Stimulated activated CD8-positive, alpha-beta memory T cell treated with anti-CD3 and anti-CD28 coated beads, Interleukin-2, amount 100 ng/mL, for 1 hour (primary cell): ENCODE measurements at places on chromosomes 7 and 10.
A peak's percentile ranks its signal among the peaks of the same experiment; 100 is the strongest.

DNA sequence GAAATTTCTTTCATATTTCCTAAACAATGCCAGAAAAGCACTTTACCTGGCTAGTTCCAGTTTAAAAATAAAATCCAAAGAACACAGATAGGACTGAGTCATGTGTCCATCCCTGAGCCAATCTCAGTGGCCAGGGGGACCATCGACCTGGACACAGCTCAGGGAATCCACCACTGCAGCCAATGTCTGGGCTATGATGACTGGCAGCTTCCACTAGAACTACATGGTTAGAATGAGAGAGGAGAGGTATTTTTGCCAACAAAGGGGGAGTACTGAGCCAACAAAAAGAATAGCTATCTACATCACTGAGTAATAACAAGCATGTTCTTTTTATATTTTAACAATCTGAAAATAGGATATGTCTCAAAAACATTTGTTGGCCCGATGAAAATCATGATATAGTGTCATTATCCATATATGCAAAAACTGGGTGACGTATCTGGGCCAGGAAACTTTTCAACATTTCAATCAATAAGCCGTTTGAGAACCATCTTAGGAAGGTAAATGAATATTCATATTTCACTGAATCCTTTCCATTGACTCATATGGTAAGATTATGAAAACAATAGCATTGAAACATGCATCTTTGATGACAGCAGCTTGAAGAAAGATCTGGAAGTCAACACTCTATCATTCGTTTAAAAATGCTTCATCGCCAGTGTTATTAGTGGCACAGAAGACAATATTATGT lies 104.0 kb downstream of the TPK1 start:
- DNase-seq, result no peak

- no peak for DNase-seq
Observed at GRCh38 chr10:107340326-107340725, 175.8 kb upstream of the SORCS1 start.

DNA sequence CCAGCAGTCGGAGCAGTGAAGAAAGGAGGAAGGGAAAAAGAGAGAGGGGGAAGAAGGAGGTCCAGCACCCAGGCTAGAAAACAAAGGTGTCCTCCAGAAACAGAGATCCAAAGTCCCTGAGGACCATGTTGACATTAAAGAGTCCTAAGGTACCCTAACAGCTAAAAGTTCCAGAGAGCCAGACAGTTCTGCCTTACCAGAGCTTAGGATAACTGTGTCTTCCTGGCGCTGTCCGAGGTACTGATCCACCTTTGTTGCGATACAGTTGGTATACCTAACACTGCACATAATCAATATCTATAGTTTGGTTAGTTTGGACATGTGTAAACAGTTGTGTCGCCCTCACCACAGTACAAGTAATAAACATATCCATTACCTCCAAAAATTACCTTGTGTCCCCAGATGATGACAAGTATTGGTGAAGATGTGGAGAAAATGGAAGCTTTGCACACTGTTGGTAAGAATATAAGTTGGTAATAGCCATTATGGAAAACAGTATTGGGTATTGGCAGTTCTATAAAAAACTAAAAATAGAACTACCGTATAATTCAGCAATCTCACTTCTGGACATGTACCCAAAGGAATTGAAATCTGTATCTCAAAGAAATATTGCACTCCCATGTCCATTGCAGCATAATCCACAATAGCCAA lies 59.8 kb downstream of the GRID1 start:
- DNase-seq, result no peak

DNA sequence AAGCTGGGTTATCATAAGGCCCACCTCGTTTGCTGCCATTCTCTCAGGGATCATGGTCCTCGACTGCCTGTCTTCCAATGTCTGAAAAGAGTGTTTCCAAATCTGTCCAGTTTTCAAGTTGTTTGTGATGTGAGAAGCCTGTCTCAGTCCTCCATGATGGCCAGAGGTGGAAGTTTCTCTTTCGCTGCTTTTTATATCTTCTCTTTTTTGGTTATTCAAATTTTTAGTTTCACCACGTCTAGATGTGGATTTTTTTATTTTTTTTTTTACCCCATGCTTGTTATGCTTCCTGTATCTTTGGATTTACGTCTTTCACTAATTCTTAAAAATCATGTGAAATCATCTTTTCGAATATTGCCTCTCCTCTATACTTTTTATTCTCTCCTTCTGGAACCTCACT lies 6.1 kb upstream of the RBM33 start:
- DNase-seq, result no peak

DNA sequence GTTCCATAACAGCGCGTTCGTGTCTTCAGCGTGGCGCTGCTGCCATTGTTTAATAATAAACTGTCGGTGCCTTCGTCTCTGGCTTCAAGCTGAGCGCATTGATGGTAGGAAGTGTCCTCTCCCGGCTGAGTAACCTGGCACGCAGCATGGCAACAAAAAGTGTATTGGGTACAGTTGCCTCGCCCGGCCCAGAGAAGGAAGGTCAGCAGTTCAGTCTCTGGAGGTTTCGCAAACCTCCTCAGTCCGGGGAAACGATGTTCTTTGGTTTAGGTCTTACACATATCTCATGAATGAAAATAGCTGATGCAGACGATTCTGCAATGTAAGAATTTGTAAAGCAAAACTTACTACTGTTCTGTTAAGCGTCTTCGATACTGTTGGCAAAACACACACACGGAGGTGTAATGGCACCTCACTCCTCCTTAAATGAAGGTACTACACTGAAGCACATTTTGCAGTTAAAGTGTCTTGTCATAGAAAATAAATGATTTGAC lies 739 bp upstream of the CCDC186 start:
- DNase-seq, result no peak

DNA sequence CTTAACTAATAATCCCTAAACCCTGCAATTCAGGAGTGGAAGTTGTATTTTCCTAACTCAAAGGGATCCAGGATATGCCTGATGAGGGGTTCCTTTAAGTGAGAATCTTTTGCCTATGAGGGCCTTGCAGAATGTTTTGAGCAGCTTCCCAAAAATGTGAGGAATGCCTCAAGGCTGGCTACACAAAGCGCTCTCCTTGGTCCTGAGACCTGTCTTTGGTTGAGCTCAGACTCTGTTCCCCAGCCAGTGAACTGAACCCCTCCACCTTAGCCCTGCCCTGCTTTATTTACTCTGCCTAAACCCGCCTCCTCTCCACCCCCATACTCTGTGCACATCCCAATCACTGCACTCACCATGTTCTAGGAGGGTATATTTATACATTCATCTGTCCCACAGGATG lies 108.6 kb downstream of the NRCAM start:
- no peak for DNase-seq

- DNase-seq, result no peak
Observed at GRCh38 chr7:99083068-99083651, 60.7 kb downstream of the SMURF1 start.

- DNase-seq, result no peak
Observed at GRCh38 chr10:42982891-42983506, 93.9 kb upstream of the RET start.

DNA sequence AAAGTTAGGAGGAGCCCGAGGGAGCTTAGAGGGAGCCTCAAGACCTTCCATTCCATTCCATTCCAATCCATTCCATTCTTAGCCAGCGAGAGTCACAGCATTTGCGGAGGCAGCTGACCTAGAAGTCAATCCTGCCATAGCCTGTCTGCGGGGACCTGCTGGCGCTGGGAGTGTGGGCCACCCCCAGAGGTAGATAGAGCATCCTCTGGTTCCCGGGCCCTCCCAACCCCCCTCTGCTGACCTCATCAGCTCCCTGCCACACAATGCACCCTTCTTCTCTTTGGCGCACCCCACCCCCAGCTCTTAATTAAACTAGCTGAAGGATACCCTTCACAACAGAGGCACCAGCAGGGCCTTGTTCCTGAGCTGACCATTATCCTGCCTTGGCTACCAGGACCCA lies 152.5 kb upstream of the ZMIZ1 start:
- DNase-seq, result no peak

DNA sequence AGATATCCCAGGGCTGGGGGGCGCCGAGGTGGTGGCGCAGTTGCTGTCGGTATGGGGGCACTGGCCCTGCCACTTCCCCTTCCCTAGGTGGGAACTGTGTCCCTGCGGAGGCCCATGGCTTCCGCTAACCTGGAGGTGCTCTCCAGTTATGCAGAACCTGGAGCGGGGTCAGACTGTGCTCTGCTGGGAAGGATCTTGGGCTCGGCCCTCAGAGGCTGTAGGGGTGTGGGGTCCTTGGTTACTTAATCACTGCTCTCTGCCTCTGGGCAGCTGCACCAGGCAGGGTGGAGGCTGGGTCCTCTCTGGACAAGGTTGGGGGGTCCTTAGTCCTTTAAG lies 2.4 kb downstream of the BRI3 start:
- no peak for DNase-seq

- no peak for DNase-seq
Observed at GRCh38 chr7:93175219-93175618, 27.0 kb upstream of the SAMD9L start.

DNA sequence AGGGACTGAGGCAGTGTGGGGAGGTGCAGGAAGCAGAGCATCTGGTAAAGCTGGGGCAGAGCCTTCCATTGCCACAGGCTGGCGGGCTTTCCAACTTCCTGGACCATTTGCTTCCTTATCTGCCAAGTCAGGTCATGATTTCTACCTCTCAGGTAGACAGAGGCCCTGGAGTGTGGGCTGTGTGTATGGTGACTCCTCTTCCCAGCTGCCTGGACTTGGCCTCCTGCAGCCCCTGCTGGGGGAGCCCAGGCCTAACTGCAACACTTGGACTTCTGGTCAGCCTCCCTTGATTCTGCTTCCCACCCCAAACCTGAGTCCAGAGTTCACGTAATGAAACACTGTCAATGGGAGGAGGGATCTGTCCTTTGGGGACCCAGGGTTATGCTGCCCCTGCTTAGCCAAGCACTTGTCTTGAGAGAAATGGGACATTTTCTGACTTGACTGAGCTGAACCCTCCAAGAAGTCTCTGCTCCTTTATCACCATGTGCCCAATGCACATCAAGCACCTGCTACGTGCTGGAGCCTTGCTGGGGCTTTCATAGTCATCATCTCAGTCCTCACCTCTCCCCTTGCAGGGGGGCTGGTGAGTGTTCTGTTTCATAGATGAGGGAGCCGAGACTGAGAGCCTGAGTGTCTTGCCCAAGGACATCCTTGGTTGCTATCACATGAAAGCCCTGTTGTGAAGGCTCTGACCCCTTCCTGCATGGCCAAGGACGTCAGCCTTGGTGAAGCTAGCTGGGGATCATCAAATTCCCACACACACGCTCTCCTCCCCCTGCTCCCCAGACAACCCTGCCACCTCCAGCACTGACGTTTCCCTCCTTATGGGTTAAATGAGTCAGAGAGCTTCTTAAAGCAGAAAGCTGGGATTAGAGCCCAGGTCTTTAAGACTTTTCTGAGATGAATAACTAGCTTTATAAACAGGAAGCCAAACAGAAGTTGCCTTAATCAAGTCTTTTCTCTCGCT lies 3.4 kb downstream of the CLEC2L start:
- DNase-seq, result no peak

GRCh38 chr10:373526-374309 lies 238.5 kb downstream of the ZMYND11 start:
- DNase-seq, result no peak

DNA sequence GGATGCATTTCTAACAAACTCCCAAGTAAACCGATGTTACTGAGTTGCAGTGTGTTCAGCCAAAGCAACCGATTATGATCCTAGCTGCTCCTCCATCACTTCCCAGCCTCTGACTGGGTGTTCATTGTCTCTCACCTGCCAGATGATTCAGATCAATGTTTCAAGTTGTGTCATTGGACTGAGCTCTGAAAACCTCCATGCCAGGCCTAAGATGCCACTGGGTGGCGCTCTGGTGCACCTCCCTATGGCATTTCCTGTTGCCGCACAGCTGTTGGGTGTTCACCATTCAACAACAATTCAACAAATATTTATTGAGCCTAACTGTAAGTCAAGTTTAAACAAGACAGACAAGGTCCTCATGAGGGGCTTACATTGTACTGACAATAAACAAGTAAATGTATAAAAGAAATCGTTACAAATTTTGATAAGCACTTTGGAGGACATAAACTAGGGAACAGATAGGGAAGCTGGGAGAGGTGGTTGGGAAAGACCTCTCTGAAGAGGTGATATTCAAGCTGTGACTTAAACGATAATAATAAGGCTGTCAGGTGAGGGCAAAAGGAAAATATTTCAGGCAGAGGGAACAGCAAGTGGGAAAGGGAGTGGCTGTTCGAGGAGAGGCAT lies 22.8 kb downstream of the RGR start:
- DNase-seq, result peak; percentile 25

GRCh38 chr10:98265403-98266378 lies 2.3 kb downstream of the LOXL4 start:
- no peak for DNase-seq

DNA sequence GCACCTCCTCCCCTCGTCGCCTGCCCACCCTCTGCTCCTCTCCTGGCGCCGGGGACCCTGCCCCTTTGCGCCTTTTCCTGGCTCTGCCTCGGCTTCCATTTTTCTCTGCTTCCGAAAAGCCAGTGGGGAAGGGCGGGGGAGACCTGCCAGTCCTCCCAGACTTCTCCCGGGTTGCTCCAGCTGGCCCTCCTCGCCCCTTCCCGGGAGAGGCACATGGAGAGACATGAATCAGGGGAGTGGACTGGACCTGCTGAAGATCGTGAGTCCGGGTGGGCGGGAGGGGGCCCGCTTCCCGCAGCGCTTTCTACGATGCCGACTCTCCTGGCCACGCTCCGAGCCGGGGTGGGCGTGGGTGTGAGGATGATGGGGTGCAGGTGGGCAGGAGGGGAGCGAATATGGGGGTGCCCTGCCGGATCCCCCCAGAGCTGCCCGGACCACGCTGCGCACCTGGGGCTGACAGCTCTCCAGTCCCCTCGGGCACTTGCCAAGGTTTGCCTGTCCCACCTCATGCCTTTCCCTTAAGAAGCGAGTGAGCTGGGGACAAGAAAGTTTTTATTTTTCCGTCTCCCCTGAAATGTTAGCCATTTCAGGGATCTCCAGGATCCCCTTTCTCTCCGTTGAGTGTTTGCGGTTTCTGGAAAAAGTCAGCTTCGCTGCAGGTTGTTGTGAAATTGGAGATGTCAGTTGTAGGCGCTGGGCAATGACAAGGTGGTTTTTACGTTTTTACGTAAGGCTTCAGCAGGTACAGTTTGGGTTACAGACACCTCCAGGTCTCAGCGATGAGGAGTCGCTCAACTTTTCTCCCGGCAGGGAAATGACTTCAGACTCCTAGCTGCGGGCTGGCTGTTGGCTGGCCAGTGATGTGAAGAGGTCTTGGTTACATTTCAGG lies 977 bp downstream of the CACNB2 start:
- DNase-seq, result no peak
